ENCODE measurements at places on chromosomes 6 and 20.

GRCh38 chr6:29676981-29677601 lies 3.9 kb downstream of the ZFP57 start:
- no peak for DNase-seq

DNA sequence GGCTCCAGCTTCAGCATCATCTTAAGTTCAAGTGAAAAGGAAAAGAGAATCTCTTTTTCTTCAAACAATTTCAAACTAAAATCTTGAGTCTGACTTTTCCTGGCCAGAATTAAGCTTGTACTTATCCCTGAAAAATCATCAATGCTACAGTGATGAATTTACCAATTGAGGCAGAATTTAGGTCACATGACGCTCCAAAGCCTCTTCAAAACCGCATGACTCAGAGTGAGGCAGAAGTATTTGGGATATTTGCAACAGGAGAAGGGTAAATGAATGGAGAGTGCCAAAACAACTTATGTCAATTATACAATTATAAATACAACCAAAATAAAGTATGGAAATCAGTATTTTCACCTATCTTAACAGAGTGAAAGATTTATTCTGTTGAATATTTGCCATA lies 515.5 kb downstream of the COL12A1 start:
- DNase-seq, result no peak

GRCh38 chr6:30842754-30843610 lies 41.3 kb upstream of the DDR1 start:
- DNase-seq, result no peak

DNA sequence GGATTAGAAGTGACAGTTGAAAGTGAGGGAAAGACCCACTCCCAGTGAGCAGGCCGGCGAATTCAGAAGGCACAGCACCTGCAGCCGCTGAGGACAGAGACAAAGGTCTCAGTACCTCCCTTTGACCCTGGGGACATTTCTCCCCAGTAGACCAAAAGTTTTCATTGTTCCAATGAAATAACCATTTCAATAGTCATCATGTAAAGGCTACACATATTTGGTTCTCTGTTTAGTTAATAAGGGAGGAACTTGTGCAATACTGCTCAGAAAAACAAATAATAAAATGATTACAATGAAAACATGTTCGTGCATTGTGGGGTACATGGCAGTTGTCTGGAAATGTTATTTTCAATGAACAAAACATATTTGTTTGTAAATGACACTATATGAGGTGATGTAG lies 52.5 kb downstream of the EDN1 start:
- DNase-seq, result no peak

DNA sequence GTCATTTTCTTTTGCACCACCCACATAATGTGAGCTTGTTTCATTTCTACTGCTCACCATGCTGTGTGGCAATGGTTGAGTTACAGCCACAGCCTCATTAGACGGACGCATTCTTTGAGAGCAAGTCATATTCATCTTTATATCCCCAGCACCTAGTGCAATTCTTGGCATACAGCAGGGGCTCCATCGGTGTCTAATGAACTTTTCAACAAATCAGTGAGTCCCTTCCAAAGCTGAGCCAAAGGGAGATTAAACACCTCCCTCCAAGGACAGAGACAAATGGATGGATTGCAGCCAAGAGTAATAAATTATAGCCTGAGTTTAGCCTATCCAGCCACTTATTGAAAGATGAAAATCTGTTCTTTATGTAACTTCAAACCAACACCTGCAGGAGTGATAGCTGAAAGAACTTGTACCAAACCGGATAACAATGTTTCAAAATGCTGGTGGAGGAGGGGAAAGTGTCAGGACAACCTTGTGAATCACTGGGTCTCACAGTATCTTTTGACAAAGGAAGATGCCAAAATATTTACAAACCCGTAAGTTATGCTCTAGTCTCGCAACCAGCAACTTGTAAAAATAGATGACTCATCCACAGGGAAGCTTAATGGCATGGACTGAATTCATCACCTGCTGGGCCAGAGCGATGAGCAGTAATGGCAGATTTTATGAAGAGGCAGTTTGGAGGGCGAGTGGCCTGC lies 139.0 kb downstream of the PXDC1 start:
- no peak for DNase-seq

DNA sequence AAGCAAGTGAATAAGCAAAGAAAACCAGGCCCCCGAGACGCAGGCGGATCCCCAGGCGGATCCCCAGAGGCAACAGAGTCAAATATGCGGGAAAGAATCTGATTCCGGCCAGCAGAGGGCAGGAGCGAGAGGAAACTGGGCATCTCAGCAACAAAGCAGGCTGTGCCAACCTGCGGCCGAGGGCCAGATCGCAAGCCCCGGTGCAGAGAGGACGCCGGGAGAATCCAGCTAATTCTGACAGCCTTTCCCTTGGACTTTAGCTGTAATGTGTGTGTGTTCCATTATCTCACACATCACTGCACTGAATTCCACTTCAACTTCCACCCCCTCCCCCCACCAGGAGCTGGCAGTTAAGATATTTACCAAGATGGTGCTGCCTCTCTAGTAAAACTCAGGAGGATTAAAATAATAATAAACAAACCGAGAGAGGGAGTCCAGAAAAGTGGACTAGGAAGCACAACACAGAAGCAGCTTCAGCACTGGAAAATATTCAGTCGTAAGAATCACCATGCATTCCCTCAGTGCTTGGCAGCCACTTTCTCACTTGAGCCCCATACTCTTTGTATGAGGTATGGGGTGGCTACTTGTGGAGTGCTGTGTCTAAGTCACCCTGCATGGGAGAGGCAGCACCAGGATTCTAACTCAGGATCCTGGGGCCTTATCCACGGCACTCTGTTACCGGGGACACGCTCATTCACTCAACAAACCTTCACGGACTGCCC lies 66.2 kb upstream of the SNX9 start:
- DNase-seq, result peak; percentile 54

DNA sequence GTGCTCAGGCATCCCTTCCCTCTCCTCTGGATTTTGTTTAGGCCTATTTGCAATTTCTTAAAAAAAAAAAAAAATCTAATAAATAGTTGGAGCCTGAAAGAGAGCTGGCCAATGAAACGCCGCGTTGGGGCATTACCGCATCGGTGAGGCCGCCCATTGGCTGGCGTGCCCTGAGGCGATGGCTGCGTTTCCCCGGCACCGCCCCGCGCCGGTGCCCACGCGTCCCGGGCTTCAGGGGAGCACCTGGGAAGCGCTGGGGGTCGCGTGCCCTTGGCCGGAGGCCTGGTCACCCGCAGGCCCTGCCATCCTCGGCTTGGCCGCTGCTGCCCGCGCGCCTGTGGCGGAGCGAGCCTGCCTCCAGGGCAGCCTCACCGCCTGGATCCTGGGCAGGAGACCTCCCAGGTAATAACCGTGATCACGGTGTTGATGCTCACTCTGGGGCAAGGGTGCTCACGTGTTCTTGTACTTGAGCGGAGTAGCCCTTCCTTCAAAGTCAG lies 155.4 kb downstream of the NRN1 start:
- DNase-seq, result peak; percentile 45

GRCh38 chr6:100595456-100595855 lies 130.7 kb upstream of the SIM1 start:
- no peak for DNase-seq

- no peak for DNase-seq
Measured at GRCh38 chr6:99501762-99502161, 13.5 kb downstream of the USP45 start.

DNA sequence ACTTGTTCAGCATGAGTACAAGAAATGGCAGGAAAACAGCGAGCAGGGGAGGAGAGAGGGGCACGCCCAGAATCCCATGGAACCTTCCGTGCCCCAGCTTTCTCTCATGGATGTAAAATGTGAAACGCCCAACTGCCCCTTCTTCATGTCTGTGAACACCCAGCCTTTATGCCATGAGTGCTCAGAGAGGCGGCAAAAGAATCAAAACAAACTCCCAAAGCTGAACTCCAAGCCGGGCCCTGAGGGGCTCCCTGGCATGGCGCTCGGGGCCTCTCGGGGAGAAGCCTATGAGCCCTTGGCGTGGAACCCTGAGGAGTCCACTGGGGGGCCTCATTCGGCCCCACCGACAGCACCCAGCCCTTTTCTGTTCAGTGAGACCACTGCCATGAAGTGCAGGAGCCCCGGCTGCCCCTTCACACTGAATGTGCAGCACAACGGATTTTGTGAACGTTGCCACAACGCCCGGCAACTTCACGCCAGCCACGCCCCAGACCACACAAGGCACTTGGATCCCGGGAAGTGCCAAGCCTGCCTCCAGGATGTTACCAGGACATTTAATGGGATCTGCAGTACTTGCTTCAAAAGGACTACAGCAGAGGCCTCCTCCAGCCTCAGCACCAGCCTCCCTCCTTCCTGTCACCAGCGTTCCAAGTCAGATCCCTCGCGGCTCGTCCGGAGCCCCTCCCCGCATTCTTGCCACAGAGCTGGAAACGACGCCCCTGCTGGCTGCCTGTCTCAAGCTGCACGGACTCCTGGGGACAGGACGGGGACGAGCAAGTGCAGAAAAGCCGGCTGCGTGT lies 11.6 kb downstream of the TNFAIP3 start:
- DNase-seq, result no peak

DNA sequence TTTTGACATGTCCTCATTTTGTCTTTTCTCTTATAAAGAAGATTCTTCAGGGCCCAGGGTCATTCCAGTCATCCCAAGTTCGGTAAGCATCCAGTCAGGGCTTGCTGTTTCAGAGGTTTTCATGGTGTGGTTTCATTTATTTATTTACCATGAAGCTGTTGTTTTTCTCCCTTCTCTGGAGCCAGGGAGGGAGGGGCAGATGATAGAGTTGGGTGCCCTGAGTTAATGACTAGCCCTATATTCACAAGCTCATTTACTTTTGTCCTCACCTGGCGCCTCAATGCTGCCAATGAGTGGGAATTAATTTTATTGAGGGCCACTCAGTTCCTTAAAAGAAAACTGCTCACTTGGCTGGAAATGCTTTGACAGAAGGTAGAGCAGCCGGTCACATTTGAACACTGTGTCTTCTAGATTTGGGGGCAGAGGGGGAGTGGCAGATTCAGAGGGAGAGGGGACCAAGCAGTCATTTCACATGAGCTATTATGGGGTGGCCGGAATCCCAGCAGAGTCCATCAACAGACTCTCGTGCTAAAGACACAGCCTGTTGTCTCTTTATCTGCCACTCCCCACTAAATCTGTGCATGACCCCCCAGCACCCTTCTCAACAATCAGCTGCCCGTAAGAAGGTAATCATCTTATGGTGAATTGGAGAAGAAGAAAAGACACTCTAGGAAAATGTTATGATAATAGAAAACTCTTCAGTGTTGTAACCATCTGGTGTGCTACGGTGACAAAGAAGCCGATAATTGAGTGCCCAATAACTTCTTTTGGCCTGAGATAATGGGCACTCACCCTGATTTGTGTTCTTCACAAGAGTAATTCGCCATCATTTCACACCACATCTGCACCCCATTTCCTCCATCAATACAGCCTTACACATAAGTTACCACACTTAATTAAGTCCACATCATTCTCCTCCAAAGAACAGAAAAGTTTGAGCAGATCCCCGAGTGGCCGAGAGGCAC lies 573.5 kb upstream of the JAG1 start:
- DNase-seq, result no peak

- no peak for DNase-seq
Measured at GRCh38 chr6:152673236-152673635, 24.5 kb upstream of the MYCT1 start.

DNA sequence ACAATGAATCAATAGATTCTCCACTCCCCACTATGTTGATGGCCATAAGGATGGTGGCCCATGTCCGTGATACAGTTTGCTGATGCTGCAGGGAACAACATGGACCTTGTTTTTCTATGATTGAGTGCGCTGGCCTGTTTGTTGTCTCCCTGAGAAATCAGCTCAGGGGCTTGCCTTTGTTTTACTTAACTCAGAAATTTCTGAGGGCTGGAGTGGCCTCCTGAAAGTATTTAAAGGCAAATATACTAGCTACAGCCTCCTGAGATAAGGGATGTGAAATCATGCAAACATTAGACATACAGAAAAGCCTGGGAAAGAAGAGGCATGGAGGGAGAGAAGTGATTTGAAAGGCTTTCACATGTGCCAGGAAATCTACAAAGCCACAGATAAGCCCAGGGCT lies 170.3 kb upstream of the FLRT3 start:
- DNase-seq, result no peak

- DNase-seq, result no peak
Measured at GRCh38 chr6:38198219-38198618, 378.7 kb downstream of the ZFAND3 start.

GRCh38 chr20:40488401-40488800 lies 200.6 kb downstream of the MAFB start:
- no peak for DNase-seq

GRCh38 chr6:150584065-150584464 lies 15.6 kb upstream of the PLEKHG1 start:
- no peak for DNase-seq

- DNase-seq, result no peak
Measured at GRCh38 chr6:81487489-81487888, 265.0 kb downstream of the TENT5A start.

- DNase-seq, result no peak
Measured at GRCh38 chr20:48923149-48923718, 1.7 kb downstream of the ARFGEF2 start.

GRCh38 chr6:160031442-160031841 lies 62.6 kb downstream of the IGF2R start:
- no peak for DNase-seq

DNA sequence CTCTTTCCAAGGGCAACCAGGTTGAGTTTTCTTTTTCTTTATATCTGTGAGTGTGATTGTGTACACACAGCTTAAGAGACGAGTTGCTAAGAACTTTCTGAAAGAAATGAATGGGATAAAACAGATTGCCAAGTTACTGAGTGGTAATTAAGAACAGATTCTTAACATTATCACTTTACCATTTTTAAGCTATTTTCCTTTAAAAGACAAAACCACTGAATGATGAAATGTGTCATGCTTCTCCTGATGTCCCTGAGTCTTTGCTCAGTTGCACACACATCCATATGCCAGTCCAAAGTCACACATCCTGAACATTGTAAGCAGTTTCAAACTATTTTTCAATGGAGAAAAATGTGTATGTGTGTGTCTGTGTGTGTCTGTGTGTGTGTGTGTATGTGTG lies 5.5 kb upstream of the DAAM2 start:
- DNase-seq, result no peak

GRCh38 chr20:41632896-41633295 lies 14.7 kb upstream of the CHD6 start:
- DNase-seq, result no peak

DNA sequence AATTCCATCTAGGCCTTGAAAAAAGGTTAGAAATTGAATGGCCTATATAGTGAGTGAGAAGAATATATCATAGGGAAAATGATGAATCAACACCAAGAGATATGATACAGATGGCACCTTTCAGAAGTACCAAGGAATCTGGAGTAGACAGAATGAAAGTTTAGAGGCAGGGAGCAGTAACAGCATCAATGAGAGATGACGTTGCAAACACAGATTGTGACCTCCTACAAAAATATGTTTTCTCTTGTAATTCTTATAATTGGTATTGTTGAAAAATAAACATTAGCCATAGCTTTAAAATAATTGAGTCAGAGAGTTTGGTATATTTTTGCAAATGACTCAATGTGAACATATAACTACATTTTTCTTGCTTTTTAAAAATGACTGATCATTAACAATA lies 1223.1 kb upstream of the GJE1 start:
- DNase-seq, result no peak

Measured in effector memory CD4-positive, alpha-beta T cell (primary cell).